ENCODE measurements at places on chromosomes 16 and 17.

DNA sequence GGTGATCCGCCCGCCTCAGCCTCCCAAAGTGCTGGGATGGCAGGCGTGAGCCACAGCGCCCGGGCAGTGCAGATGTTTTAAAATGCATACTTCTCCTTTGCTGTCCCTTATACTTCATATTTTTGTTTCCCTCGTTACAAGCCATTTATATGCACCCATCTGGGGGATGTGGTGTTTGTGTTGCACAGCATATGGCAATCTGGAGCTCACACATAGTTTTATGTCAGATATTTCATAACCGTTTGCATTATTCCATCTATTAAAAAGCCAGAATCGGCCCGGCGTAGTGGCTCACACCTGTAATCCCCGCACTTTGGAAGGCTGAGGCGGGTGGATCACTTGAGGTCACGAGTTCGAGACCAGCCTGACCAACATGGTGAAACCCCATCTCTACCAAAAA lies 11.8 kb downstream of the FLYWCH1 start:
- no peak for DNase-seq

GRCh38 chr16:1311212-1311737 lies 1.8 kb downstream of the UBE2I start:
- DNase-seq: no peak

DNA sequence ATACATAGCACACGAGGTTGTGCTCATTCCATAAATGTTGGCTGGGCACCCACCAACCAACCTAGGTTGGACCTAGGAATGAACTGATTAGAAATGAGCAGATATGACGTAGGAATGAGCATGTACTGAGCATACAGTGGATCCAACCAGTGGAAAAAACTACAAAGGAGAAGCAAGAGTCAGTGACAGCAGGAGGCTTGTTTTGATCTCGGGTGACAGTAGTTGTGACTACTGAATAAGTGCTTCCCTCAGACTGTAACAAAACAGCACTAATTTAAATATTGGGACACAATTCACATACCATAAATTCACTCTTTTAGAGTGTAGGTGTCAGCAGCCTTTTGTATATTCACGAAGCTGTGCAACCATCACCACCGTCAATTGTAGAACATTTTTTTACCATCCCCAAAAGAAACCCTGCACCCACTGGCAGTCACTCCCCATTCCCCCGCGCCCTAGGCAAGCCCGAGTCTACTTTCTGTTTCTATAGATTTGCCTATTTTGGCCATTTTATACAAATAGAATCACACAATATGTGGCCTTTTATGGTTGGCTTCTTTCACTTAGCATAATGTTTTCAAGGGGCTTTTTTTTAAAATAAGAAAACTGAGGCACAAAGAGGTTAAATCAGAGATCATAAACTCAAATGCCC lies 7.0 kb downstream of the VAC14 start:
- DNase-seq: no peak

- DNase-seq: no peak
Observed at GRCh38 chr16:66263168-66263972, 103.1 kb upstream of the CDH5 start.

GRCh38 chr16:64060631-64061030 lies 1061.2 kb downstream of the CDH11 start:
- no peak for DNase-seq

GRCh38 chr17:19453296-19453695 lies 42.3 kb downstream of the RNF112 start:
- DNase-seq: no peak

GRCh38 chr17:19728084-19728495 lies 11.7 kb upstream of the SLC47A2 start:
- DNase-seq: no peak

GRCh38 chr16:11393861-11394592 lies 48.8 kb downstream of the RMI2 start:
- no peak for DNase-seq

DNA sequence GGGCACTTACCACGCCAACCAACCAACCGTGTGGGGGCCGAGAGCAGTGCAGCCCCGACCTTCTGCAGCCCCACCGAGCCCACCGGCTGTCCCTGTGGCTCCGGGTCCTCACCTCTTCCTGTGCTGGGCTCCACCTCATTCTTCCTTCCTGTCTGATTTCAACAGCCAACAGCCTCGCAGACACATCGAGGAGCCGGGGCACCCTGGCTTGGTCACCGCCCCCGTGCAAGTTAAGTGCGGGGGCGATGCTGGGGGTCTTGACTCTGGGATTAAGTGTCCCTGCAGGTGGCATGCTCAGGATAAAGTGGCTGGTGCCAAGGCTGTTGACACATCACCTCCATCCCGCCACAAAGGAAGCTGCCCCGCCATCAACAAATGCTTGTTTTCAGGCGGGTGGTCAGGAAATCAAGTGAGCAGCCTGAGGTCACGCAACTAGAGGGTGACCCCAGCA lies at the start of gene NLRC3:
TSS of gene NLRC3 (minus strand) at position 102 of the 451 bp plus-strand sequence. CDS start 12,367 bp downstream, outside the sequence.
- DNase-seq: no peak
